CD4-positive, alpha-beta T cell treated with Interleukin-2 at 100 ng/mL for 4 hours (primary cell): ENCODE measurements at places on chromosomes 5 and 9.

DNA sequence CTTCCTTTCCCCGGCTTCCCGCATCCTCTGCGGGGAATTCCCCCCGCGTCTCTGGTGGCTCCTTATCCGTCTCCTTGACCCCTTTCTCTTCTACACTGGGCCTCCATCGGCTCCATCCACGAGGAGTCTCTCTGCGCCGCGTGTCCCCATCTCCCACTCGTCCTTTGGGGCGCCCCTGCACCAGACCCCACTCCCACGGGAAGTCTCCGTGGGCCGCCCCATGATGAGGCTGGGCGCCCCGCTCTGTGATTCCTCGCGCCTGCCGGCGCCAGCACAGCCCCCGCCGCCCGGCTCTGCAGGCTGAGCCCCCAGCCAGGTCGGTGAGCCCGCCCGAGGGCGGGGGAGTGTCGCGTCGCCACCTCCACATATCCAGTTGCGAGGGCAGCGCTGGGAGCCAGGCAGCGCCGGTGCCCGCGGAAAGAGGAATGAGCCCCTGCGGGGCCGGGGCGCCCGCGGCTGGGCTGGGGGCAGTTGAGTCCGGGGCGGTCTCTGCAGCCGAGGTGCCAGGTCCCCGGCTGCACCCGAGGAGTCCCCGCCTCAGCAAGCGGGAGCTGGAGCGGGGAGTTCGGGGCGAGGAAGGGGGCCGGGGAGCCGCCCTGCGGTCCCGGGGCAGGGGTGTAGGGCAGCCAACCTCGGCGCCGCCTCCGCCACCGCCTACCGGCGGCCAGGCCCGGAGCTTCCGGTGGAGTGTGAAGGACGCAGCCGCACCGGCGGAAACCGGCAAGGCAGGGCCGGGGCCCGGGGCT is 2.1 kb upstream of the TRAF1 start:
- DNase-seq = peak; percentile 76

GRCh38 chr9:85630676-85631075 is 111.1 kb downstream of the AGTPBP1 start:
- no peak for DNase-seq

GRCh38 chr5:61159070-61159469 is 3.2 kb downstream of the SMIM15 start:
- DNase-seq = no peak

DNA sequence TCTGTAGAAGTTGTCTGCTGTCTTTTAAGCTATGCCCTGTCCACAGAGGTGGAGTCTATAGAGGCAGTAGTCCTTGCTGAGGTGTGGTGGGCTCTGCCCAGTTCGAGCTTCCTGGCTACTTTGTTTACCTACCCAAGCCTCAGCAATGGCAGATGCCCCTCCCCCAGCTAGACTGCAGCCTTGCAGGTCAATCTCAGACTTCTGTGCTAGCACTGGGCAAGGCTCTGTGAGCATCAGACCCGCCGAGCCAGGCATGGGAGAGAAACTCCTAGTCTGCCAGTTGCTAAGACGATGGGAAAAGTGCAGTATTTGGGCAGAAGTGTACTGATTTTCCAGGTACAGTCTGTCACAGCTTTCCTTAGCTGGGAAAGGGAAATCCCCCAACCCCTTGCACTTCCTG is 694.1 kb upstream of the CDH6 start:
- no peak for DNase-seq

GRCh38 chr9:97316904-97317303 is 9.4 kb downstream of the CCDC180 start:
- no peak for DNase-seq

DNA sequence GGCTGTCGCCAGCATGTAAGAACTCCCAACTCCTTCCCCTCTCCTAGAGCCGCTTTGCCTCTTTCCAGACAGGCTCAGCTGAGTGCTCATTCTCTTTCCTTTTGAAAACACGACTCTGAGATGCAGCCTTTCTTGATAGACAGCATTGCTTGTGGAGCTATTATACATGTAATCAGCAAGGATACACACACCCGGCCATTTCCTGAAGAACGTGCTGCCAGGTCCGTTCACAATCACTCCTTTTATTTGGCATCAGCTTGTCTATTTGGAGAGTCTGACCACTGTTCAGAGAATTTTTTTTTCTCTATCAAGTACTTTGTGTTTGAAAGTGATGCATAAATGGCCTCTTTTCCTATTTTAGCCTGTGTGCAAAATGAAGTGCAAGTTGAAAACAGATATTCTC is 328.7 kb downstream of the MARCHF11 start:
- DNase-seq = no peak

DNA sequence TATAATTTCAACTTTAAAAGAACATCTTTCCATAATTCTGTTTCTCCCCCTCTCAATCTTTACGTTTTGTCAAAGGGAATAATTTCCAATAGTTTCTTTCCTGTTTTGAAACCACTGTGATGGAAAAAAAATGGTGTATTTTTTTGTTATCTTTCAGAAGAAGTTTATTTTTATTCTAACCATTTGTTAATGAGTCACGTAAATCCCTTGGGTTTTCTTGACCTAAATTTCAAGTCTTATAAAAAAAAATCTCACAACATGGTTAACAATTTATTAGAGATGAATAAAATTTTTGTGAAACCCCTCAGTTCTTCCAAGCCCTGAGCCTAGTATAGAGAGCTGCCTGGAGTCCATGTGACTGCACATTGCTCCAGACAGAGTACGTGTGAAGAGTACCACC is 106.1 kb upstream of the FBXL17 start:
- no peak for DNase-seq

DNA sequence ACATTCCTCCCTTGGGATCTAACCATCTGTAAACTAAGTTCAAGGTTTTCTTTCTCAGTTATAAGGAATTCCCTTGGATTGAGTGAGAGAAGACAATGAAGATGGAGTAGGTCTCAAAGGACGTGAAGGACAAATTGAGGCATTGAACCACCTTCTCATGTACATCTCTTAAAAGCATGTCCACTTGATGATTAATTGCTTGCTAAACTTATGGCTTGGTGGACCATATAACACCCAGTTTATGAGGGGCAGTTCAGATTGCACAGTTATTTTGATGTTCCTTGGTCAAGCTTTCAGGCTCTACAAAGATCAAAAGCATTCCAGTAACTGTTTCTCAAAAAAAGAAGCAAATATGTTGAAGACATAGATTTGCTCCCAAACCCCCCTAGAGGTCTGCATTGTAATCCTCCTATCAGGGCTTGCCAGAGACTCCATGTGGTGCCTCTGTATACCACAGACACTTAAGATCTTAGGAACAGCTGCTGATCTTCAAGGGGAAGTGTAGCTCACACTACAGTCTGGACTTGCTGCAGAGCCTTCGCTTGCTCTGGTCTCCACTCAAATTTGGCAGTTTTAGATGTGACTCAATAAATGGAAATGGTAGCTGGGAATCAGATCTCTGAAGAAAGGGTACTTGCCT is 56.9 kb upstream of the ALDH1A1 start:
- no peak for DNase-seq

DNA sequence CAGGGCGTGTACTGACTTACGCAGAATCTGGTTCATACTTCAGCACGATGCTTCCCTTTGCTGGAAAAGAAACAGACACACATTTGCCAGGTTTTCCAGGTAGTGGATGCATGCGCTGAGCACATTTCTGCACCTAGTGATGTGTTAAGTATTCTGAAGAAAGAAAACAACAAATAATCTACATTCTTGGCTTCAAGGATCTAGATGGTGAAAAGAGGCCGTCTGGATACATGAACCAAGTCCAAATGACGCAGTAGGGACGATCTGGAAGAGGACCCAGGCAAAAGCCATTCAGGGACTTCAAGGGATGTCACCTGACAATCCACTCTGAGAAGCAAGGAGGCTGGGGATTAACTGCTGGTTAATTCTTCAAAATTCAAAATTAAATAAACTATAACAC is 30.4 kb downstream of the NSUN2 start:
- no peak for DNase-seq

GRCh38 chr9:124427281-124427680 is 12.0 kb upstream of the PSMB7 start:
- no peak for DNase-seq

GRCh38 chr5:11324521-11325289 is 563.7 kb upstream of the DAP start:
- DNase-seq = no peak

- peak; percentile 59 for DNase-seq
Measured at GRCh38 chr5:130871346-130872086, 293.5 kb downstream of the HINT1 start.

DNA sequence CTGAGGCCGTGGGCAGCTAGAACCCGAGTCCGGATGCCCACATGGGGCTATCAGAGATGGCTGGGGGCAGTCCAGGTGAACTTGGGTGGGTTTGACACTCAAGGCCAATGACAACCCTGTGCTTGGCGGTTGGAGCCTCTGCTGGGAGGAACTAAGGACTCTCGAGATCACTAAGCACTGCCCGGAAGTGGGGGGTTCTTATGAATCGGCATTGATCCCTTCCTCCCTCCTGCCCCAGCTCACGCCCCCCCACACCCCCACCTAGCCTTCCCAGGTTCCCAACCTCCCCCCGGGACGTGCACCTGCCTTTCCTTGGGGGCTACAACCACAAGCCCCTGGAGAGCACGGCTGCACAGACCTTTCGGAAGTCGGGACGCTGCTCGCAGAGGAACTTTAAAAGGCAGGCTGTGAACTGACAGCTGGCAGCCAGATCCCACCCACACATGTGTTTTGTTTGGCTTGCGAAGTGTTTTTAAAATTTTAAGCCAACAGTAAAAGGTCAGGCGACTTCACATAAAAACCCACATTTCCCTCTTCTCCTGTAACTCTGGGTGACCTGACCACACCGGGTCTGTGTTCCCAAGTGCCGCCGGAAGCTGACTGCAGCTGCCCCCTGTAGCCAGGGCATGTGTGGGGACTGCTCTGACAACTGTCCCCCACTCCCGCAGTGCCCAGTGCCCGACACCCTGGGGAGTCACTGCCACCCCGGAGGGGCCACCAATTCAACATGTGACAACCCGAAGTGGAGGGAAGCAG is 5.1 kb upstream of the RALGDS start:
- peak; percentile 51 for DNase-seq

- no peak for DNase-seq
Measured at GRCh38 chr5:113232221-113232620, 202.6 kb downstream of the TSSK1B start.

- no peak for DNase-seq
Measured at GRCh38 chr5:40628407-40628806, 51.3 kb upstream of the PTGER4 start.

GRCh38 chr5:115553082-115553481 is 8.5 kb upstream of the FEM1C start:
- no peak for DNase-seq

DNA sequence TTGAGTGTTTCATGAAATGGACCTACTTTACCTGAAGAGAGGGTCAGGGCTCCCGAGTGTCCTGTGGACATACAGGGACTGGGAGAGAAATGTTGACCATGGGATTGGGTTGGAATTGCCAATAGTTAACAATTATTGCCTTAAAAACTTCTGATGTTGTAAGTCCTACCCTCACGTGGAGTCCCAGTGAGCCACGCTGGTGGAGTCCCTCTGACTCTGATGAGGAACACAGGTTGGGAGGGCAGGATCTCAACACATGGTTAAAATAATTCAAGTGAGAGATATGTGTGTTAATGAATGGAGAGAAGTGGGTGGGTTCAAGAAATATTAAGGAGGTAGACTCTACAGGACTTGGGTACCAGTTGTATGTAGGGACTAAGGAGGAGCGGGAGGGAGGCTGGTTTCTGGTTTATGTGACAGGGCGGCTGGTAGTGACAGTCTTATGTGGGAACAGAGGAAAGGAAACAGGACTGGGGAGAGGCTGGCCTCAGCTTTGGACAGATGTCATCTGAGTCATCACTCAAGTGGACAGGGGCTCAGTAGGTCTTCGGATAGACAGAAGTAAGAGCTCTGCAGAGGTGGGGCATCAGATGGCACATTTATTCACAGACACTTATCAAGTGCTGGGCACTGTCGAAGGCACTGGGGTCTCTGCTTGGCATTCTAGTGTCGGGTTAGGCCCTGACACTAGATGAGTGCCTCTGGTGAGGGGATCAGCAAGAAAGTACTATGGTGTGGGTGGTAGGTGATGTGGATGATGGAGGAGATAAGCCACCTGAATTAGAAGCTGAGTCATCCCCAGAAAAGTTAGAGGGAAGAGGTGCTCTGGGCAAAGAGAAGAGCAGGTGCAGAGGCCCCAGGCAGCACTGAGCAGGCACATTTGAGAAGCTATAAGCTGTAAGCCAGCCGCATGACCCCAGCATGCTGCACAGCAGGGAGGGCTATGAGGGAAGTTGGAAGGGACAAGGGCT is 27.2 kb downstream of the MAML1 start:
- DNase-seq = peak; percentile 23

DNA sequence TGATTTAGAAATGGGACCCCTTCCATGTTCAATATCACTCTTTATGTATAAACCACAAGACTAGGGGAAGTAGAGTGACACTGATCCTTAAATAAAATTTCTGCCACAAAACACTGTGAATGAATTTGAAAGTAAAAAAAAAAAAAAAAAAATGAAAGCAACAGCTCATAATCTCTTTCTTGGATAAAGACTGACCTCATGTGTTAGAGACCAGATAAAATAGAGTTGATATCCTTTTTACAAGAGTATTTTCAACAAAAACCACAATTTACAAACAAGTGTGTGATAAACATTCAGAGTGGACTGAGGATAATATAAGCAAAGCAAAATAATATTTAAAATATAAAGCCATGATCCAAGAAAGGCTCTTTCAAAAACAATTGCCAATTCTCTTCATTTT is 180.2 kb downstream of the FBXL17 start:
- no peak for DNase-seq

- no peak for DNase-seq
Measured at GRCh38 chr5:174236070-174236469, 190.6 kb downstream of the NSG2 start.

DNA sequence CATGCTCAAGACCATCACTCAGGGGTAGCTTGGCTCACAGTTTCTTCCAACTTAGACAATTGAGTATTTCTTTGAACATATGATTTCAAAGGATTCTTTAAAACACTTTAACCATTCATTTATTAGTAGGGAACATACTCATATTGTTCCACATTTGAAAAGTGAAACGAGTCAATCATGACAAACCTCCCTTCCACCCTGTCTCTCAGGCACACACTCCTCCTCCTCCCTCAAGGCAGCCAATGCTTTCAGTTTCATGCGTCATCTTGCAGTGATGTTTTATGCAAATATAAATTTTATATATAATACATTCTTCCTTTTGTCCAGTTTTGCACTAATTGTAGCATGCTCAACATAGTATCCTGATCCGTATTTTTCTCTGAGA is 126.0 kb upstream of the BOD1 start:
- DNase-seq = no peak

DNA sequence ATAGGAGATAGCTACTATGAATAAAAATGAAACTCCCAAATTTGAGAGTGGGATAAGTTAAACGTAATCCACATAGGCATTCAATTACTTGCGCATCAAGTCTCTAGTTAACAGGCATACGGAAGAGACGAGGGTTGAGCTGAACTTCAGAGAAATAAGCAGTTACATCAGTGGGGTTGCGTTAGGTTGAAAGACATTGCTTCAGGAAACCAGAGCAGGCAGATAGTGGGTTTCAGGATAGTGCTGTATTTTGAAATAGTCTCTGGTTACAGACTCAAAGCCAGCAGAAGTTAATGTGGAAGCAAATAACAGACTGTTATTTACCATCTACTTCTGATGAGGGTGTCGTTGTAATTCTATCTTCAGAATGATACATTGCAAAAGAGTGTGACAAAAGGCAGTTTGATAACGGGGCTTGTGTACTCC is 533.4 kb downstream of the PDE4D start:
- no peak for DNase-seq

- no peak for DNase-seq
Measured at GRCh38 chr5:170348137-170348633, 41.0 kb downstream of the KCNMB1 start.
